ENCODE measurements at places on chromosomes 7 and 10.

GRCh38 chr10:71248210-71248609, 35.8 kb downstream of the UNC5B start:
- DNase-seq, result no peak

DNA sequence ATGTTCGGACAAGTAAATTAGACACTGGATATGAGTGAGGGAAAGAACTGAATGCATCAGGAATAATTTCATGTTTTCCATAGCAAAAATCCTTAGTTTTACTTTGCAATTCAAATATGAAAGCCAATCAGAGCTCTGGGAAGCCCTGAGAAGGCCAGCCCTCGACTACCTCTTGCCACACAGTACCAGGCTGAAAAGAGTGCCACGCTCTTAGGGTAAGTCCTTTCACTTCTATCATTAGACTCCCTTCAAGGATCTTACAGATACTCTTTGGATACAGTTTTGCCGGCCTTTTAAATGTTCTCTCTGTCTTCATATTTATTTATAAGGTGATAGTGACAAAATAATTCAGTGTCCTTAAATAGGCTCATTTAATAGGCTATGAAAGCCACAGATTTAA, 1.9 kb downstream of the COBL start:
- no peak for DNase-seq

DNA sequence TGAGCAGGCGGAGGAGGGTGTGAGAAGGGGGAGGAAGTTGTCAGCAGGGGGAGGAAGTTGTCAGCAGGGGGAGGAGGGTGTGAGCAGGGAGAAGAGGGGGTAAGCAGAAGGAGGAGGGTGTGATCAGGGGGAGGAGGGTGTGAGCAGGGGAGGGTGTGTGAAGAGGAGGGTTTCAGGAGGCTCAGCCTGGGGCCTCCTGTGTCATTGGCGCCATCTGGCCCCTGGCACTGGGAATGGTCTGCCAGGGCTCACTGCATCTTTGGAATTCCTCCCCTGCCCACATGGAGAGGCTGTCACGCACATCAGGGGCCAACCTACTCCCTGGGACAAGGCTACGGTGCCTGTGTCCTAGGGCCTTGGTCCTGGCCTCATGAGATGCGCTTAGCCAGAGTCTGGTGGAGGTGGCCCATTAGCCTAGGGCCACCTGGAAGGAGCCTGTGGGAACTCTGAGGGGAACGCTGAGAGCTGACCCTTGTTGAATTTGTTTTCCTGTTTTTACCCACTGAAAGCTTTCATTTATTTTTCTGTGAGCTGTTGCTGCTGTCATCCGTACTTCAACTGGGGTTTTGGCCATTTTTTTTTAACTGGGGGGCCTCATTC, 18.0 kb downstream of the CAMK2B start:
- DNase-seq, result peak; percentile 62

DNA sequence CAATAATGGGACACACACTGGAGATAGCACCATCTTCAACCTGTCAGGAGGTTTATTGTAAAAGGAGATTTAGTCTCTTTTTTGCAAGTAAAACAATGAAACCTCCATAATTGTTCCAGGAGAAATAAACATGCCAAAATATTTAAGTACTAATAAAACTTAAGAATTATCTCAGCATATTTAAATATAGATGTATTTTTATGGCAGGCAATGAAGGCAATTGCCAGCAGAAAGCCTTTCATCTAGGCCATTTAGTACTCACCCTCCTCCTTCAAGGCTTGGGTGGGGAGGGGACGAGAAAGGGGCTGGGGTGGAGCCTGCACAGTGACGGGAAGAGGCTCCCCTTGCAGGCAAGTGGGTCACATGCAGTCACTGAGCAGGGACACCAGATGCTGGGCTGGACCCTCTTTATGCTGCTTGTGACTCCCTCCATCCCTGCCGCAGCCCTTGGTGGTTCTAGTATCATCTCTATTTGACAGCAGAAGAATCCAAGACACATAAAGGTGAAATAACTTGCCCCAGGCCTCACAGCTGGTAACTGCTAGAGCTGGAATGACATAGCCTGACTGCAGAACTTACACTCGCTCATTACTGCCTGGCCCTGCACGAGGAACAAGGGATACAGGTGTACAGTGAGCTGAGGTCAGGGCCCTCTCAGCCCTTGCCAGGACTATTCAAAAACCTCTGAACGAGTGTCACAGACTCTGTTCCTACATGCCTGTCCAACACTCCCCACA, 449.5 kb upstream of the ZMIZ1 start:
- no peak for DNase-seq

DNA sequence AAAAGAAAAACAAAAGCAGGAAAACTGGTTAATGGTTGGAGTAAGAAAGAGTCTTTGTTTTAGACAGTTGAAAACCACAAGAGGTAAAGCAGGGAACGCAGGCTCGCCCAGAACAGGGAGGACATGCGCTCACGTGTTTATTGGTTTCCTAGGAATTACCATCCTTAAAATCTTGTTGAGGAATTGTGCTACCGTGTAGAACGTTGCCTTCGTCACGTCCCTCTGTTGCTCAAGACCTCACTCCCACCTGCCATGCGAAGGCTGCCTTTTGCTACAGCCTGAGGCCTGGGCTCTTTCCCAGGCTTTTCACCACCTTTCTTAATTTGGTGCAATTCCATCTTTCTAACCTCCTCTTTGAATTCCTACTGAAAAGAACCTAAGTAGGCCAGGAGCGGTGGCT, 61.6 kb upstream of the CAMK1D start:
- no peak for DNase-seq

GRCh38 chr10:57880446-57881227, 387.1 kb downstream of the IPMK start:
- no peak for DNase-seq

GRCh38 chr7:151140826-151141225, 26.7 kb downstream of the GBX1 start:
- DNase-seq, result no peak

- peak; percentile 76 for DNase-seq
Observed at GRCh38 chr7:139623518-139623917, 100.0 kb downstream of the CLEC2L start.

DNA sequence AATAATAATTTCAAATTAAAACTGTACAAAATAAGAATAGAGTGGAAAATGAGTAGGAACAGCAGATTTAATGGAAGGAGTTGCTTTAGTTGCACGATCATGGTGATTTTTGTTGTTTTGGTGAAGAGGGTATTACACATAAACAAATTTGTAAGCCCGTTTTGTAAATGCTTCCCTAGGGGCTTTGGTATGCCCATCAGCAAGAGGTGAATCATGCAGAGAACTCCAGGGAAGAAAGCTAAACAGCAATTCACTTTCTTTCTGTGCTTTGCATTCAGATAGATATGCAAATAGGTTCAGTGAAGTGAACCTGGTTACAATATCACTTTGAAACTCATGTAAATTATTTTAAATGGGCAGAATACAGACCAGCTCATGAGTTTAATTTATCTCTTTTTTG, 422.2 kb upstream of the MTPN start:
- DNase-seq, result no peak

- DNase-seq, result no peak
Observed at GRCh38 chr10:132796846-132797245, 10.9 kb upstream of the NKX6-2 start.

DNA sequence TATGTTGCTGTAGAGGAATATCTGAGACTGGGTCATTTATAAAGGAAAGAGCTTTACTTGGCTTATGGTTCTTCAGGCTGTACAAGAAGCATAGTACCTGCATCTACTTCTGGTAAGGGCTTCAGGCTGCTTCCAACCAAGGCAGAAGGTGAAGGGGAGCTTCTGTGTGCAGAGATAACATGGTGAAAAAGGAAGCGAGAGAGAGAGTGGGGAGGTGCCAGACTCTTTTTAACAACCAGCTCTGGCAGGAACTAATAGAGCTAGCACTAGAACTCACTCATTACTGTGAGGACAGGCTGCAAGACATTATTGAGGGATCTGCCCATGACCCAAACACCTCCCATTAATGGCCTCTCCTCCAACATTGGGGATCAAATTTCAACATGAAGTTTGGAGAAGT, 94.5 kb downstream of the KIF20B start:
- peak; percentile 13 for DNase-seq

- DNase-seq, result no peak
Observed at GRCh38 chr10:62166331-62167131, 102.1 kb downstream of the RTKN2 start.

DNA sequence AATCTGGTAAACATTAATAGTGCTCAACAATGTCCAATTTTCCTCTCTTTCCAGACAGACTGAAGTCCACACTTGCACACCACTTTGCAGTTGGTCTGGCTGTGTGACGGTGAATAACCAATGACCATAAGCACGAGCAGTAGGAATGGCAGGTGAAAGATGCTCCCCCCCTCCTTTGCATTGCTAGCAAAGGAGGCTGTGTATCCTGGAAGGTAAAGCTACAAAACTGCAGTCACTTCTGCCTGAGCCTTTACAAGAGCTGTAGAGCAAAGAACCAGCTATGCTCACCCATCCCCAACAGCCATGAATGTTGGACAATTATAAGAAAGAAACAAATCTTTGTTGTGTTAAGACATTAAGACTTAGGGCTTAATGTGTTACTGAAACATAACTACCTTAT, 178.0 kb downstream of the IPMK start:
- no peak for DNase-seq

GRCh38 chr10:3208481-3209406, 36.2 kb upstream of the PITRM1 start:
- DNase-seq, result no peak

DNA sequence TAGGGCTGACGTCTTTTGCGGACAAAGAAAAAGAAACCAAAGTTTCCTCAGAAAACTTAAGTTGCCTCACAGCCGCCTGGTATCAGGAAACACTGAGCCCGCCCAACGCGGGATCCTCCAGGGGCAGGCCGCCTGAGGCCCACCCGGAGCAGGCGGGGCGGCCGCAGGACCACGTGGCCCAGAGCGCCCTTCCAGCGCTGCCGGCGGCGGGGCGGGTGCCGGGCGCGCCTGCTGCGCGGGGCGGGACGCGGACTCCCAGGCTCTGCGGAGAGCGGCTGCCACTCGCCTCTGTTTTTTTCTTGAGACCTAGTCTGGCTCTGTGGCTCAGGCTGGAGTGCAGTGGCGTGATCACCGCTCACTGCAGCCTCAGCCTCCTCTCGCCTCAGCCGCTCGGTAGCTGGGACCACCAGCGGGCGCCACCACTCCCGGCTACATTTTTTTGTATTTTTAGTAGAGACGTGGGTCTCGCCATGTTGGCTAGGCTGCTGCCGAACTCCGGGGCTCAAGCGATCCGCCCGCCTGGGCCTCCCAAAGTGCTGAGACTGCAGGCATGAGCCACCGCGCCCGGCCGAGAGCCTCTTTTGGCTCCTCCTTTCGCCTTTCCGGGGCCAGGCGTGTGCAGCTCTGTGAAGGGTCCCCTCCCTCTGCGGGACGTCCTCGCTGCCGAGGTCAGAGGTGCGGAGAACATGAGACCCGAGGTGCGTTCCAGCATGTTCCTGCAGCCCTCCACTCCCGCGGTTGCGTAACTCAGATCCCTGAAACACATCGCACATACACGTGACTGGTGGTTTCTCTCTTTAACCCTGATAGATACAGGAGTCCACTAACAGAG, 11.6 kb upstream of the HNRNPF start:
- peak; percentile 97 for DNase-seq

- no peak for DNase-seq
Observed at GRCh38 chr10:32408690-32409089, 37.2 kb upstream of the CCDC7 start.

DNA sequence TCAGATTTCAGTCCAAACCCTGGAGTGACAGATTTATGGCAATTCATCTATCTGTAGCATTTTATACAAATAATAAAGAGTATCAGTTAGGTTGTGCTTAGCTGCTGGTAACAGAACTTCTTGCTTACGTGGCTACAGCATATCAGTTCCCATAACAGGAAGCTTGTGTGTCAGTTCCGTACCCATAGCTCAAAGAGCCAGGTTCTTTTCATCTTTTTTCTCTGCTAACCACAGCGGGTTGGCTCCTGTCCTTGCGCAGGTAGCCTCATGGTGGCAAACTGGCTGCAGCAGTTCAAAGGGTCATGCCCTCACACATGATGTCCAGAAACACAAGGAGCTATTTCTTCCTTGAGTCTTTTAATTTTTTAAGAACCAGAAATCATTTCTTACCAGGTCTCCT, 1041.8 kb downstream of the GATA3 start:
- no peak for DNase-seq

DNA sequence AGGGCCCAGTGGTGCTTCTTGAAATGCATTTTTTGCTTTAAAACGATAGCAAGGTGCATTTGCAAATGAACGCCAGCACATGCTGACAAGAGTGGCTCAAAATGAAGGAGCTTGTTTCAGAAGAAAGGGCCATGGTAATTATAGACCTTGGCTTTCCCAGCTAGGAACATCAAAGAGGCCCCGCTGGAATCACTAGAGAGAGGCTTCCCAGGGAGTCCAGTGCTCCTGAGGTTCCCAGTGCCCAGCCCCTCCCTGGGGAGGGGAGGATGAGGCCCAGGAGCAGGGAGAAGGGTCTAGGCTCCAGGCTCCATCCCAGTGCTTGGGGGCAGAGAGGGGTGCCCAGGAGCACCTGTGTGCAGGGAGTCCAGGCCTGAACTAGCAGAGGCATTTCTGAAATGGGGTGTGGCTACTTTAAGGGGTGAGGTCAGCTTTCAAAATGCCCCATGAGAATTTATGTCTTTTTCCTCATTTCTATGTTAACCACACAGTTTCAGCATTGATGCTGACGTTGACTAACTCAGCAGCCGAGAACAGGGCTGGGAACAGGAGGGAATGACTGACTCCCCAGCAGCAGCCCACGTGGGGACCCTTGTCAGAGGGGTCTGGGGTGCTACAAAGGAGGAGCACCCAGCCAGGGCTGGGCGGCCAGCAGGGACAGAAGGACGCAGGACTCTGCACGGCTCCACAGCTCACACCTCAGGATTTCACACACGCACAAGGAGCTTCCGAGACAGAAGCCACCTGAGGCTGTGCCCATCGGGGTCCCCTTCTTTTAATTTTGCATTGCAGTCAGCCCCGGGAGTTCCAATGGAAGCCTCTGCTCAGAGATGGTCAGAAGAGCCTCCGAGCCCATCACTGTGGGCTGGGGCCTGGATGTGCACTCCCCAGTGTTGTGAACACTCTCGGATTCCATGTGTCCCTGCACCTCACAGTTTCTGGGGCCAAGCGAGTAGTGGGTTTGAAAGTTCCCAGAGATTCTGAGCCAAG, 570.2 kb downstream of the PTPRN2 start:
- DNase-seq, result no peak

All from hematopoietic multipotent progenitor cell treated with erythropoietin and hydrocortisone succinate and interleukin-3 and kit ligand, for 4 days (in vitro differentiated cells).